Right cardiac atrium (tissue), 5 donors: ENCODE measurements at places on chromosomes 7 and 10. TPM values are rescaled to one million over a fixed set of nuclear protein-coding genes. Genes with fewer than 3 reads are reported as not detected.

DNA sequence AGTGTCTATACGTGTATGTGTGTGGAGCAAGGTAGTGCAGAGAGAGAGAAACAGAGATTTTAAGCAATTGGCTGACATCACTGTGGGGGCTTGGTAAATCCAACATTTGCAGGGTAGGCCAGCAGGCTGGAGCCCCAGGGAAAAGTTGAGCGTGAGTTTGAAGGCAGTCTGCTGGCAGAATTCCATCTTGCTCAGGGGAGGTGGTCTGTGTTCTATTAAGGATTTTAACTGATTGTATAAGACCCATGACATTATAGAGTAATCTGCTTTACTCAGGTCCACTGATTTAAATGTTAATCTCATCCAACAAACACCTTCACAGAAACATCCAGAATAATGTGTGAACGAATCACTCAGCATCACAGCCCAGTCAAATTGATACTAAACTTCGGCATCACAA is 912.9 kb downstream of the GRM8 start:
- DNase-seq = no peak

DNA sequence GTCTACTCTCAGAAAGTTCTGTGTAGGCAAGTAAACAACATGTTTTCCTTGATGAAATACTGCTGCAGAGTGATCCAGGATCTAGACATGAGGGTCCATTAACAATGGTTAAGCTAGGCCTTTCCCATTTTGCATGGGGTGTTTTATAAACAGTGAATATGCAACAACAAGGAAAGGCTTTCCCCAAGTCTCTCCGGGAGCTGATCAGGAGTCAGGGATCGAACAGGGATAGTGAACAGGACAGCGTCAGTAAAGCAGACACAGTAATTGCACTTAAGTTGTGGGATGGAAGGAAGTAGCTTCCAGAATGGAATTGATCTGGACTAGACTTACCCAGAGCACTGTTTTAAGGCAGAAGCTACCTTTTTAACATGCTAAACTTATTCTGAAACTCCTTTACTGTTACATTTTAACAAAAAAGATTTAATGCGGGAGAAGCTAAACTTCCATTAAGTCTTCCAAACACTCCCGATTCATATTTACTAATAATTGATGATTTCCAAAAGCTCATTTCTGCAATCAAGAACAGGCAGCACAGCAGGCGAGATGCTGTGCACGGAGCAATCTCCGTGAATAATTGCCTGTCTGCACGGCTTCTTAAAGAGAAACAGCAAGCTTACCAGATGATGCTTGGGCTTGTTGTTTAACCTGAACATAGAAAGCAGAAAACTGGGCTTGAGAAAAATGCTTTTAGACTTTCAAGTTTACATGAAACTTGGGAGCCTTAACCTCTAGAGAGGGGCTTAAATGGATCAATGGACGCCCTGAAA is 50.3 kb upstream of the DOCK1 start:
- DNase-seq = no peak

- no peak for DNase-seq
Measured at GRCh38 chr7:89073776-89074175, 278.2 kb upstream of the TEX47 start.

PRRT4 gene
- polyA plus RNA-seq = 1.1 TPM

GSTO2 gene
- polyA plus RNA-seq = 0.43 TPM

KIAA1217 gene
- 14.6 TPM for polyA plus RNA-seq

TDRD1 gene
- polyA plus RNA-seq = 0.11 TPM
